ENCODE measurements at places on chromosomes 1 and 21.

DNA sequence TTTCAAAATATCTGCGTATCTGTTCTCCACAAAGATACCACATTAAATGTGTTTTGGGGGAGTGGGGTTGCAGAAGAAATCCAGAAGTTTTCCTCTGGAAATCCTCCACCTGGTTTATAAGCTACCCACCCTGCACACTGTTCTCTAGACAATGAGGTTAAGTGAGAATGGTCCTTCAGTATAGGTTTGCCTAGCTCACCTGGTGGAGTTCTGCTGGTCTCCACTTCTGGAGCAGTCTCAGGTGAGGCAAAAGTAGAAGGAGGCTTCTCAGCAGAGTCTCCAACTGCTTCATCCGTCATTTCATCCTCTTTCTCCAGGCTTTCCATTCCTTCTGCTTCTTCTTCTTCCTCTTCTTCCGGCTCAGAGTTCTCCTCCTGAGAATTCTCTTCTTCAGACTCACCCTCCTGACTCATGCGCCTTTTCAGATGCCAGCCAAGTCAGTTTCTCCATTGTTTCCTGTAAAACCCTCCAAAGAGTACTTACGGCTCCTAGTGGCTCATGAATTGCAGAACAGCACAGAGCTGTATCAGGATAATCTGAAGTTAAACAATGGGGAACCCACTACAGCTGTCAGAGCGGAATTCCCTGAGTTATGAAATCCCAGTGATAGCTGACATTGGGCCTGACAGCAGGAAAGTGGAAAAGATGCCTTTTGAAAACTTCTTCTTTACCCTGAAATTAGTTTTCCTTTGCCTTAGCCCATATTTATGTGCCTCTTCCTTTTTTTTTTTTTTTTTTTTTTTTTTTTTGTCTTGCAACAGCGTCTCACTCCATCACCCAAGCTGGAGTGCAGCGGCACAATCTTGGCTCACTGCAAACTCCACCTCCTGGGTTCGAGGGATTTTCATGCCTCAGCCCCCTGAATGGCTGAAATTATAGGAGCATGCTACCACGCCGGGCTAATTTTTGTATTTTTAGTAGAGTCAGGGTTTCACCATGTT, 38.5 kb downstream of the MSTO1 start:
- peak; percentile 28 for DNase-seq

DNA sequence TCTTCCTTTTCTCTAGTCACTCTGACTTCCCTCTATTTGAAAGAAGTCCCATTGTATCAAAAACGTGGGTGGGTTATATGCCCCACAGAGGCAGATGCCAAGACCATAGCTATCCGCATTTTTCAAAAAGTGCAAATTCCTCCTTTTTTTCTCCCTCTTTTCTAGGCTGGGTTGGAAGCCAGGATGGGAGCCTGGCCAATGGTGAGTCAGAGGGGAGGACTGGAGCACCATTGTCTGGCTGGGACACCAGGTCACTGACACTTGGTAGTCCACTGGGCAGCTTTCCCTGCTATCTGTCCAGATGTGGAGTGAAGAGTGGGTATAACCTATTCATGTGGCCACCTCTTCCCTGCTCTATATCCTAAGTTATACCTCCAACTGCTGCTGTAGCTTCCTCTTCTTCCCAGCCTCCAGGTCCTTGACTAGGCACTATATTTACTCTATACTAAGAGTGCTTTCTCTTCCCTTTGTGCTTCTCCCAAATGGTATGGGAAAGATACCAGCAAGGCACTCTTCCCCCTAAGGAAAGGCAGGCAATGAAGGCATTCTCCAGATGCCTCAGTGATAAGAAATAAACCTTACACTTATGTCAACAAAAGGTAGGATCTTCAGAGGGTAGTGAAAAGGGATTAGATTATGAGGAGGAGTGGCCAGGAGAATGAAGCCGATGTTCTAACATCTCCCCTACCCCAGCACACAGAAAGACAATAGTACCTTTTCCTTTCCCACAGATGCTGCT, 12.9 kb downstream of the PI4KB start:
- no peak for DNase-seq

DNA sequence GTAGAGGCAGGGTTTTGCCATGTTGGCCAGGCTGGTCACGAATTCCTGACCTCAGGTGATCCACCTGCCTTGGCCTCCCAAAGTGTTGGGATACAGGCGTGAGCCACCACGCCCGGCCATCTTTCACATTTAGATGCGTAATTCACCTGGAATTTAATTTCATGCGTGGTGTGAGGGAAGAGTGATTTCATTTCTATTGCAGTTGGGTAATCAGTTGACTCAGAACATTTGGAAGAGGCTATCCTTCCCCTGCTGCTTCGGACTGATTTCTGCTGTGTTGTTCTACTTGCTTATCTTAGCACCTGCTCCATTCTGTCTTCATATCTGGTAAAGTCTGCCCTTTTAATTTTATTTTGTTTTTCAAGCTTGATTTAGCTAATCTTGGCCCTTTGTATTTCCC, 19.1 kb downstream of the DIP2A start:
- no peak for DNase-seq

- no peak for DNase-seq
Measured at GRCh38 chr1:162363823-162364222, 12.8 kb downstream of the SPATA46 start.

- DNase-seq: no peak
Measured at GRCh38 chr1:10325521-10325920, 73.3 kb upstream of the PGD start.

DNA sequence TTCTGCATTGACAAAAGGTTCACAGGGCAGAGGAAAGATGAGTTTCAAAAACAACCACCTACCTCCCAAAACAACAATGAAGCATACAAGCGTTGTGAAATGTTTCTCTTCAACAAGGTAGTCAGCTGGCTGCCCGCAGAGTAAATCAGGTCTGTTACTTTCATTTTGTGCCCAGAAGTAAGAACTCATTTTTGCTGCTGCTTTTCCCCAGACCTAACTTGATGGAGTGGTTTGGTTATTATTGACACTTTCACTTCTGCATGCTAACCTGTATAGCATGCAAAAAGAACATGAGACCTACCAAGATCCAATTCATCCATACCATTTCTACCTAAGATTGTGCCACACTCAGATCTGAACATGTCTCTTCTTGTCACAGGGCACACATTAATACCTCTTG, 1.3 kb downstream of the SLC9C2 start:
- DNase-seq: no peak

GRCh38 chr21:43634618-43635017, 24.7 kb downstream of the HSF2BP start:
- DNase-seq: no peak

DNA sequence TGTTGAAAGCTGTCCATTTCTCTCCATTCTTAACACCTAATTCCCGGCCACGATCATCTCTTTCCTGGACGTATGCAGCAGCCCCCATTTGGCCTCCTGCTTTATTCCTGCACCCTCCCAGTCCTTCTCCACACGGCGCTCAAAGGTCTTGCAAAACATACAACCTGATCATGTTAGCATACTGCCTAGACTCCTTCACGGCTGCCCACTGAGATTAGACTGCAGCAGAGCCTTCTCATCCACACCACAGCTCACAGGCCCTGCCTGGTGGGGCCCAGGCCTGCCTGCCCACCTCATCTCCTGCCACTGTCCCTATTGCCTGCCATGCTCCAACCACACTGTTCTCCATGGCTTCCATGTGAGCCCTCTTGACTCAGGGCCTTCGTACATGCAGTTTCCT, 2.7 kb downstream of the GOLT1A start:
- no peak for DNase-seq

GRCh38 chr1:172609528-172609927, 49.4 kb upstream of the FASLG start:
- DNase-seq: no peak

DNA sequence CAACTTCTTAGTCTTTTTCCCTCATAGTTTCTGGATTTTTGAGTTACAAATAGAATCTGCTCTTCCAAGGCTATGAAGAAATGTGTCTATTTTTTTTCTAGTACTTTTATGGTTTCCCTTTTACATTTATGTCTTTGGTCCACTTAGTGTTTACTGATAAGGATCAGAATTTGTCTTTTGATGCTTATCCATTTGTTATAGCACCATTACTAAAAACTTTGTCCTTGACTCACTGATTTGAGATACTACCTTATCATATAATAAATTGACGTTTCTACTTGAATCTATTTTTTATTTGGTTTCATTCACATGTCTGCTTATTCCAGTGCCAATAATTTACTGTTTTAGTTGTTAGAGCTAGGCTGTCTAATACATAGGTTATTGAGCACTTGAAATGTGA, 161.1 kb upstream of the DPYD start:
- DNase-seq: no peak

DNA sequence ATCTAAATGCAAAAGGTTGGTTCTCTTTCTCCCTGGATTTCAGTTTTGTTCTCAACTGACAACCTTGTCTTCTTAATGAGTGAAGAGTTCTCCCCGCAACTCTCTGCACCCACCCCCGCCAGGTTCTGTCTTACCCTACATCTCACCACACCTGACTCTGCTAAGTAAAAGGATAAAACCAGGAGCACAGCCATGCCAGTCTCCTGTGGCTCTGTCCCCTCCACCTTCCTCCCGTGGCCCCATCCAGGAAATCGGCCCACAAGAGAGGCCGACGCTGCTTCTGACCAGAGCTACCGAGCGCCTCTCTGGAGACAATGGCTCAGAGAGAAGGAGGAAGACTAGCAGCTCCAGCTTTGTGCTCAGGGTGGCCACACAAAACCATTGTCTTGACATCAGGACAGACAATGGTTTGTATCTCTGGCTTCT, 72.2 kb downstream of the PLEKHA6 start:
- DNase-seq: no peak

- DNase-seq: no peak
Measured at GRCh38 chr21:23574932-23575331, 2032.3 kb downstream of the MRPL39 start.

DNA sequence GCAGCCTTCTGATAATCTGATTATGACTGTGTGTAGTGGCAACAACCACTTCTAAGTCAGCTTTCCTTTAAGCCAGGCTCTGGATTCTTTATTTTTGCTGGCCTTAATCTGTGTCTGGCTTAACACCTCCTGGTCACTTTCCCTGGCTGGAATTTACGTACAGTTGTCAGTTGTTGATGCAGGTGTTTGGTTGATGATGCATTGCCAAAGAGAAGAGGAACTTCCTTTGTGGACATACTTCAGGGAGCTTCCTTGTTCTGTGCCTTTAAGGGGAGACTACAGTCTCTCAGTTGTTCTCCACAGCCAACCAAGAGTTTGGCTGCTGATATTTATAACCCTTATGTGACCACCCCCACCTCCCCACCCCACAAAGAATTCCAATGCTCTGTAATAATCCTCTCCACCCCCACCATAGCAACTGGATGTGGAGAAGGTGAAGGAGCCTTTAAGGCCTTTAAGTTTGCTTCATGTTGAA, 96.0 kb upstream of the BMP8A start:
- DNase-seq: no peak

DNA sequence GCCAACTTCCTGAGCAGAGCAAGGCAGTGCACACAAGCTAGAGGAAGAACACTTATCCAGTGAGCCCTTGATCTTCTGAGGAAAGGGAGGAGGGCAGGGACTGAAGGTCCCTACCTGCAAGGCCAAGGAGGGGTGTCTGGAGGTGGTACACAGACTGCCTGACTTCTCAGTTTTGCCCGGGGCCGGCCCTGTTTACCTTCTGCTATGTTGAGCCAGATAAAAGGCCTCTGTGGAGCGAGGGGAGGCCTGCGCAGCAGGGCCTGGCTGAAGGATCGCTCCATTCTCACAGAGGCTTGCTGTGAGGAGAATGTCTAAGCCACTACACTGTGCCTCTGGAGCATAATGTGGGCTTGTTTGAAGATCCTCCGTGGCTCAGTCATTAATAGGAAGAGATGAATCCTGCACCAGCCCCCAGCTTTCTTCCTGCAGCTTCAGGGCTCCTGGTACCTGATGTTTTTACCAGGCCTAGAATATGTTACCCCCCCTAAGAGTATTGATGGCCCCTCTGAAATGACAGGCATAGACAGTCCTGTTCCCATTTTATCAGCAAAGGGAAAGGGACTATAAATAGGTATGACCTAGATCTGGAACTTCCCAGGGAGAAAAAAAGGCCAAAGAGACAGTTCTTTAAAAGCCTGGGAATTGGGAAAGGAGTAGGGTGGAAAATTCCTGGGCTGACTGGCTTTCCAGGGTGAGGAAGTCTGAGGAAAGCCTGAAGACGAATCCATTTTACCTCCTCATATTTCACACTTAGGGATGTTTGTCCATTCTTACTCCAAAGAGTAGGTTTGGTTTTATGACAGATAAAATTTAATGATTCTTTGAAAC, 4.7 kb downstream of the POGK start:
- DNase-seq: no peak

DNA sequence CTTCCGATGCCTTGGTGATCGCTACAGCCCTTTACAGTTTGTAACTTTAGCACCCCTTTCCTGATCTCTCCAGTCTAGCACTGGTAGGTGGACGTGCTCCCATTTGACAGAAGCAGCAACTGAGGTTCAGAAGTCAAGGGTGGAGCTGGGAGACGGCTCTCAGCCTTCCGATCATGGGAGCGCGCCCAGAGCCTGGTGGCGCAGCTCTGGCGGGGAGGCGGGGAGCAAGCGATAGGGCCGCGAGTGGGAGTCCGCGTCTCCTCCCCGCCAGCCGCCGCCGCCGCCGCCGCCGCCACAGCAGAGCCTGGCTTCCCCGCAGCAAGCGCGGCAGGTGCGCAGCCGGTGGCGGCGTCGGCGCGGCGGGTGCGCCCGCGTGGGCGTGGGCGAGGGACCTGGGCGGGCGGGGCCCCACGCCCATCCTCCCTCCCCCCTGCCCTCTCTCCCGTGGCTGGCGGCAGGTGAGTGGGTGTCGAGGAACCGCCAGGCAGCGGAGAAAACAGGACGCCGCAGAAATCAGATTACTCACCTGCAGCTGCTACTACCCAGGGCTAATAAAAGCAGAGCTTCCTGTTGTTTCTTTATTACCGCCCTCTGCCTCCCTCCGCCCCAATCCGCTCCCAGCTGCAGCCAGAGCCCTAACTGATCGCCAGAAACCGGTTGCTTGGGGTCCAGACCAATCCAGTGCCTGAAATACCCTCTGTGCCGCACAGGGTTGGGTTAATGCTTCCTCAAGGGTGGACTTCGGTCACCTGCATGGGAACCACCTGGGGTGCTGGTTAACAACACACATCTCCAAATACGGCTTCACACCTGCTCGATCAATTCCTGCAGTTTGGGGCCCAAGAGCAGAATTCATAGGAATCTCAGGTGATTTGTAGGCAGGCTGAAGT, 60.2 kb upstream of the ID3 start:
- peak; percentile 87 for DNase-seq

GRCh38 chr1:12460121-12460520, 157.9 kb downstream of the DHRS3 start:
- DNase-seq: no peak

GRCh38 chr1:116310180-116310579, 62.9 kb upstream of the ATP1A1 start:
- DNase-seq: no peak

GRCh38 chr1:233081735-233082134, 131.3 kb downstream of the NTPCR start:
- no peak for DNase-seq

GRCh38 chr21:41016472-41016871, 151.5 kb upstream of the BACE2 start:
- no peak for DNase-seq

- no peak for DNase-seq
Measured at GRCh38 chr1:37752583-37753471, 12.1 kb downstream of the EPHA10 start.

Measured in CD4-positive, alpha-beta T cell treated with Interferon gamma for 1 hour (primary cell).